ENCODE measurements at places on chromosomes 12 and 14. TPM values are rescaled to one million over a fixed set of nuclear protein-coding genes. Genes with fewer than 3 reads are reported as not detected.

CATSPERB gene
- total RNA-seq = 0.46 TPM

RFLNA gene
- not detected for total RNA-seq

ZNF839 gene
- 17.3 TPM for total RNA-seq

POTEG gene
- not detected for total RNA-seq

KSR2 gene
- total RNA-seq = 0.05 TPM

SCN8A gene
- 0.39 TPM for total RNA-seq

ACOT4 gene
- 0.57 TPM for total RNA-seq

DNA sequence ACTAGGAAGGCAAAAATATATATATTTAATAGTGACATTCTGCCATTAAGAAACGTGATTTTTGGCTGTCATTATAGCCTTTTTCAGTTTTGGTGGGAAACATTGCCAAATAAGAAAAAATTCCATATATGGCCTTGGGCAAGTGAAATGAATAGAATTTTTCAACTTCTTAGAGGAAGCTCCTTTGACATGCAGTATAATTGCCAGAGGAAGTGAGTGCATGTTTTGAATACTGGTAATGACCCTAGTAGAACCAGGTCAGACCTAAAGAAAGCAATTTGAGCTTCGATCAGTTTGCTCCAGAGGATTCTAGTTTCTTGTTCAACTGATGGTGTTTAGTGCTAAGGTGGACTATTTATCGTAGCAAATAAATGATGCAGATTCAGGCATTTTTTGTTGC is 26.2 kb upstream of the TRIM9 start:
- DNase-seq = no peak

DNA sequence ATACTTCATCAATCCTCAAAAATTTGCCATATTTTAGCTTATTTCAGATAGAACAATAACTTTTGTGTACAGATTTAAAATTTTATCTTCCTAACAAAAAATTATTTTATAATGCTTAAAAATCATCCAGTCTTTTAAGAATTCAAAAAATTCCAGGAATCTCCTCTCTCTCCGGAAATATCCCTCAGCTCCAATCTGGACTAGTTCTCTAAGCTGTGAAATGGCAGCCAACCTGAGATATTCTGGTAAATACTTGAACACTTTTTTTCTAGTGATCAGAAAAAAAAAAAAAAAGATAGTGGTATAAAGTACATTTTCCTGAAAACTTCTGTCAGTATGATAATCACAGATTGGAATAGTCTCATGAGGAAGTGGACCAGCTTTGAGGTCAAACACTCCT is 57.6 kb downstream of the SSPN start:
- DNase-seq = no peak

- no peak for DNase-seq
These were observed 88.2 kb downstream of the DUSP16 start for GRCh38 chr12:12474471-12474928.

GRCh38 chr14:21534576-21534975 is 8.4 kb upstream of the SALL2 start:
- no peak for DNase-seq

DNA sequence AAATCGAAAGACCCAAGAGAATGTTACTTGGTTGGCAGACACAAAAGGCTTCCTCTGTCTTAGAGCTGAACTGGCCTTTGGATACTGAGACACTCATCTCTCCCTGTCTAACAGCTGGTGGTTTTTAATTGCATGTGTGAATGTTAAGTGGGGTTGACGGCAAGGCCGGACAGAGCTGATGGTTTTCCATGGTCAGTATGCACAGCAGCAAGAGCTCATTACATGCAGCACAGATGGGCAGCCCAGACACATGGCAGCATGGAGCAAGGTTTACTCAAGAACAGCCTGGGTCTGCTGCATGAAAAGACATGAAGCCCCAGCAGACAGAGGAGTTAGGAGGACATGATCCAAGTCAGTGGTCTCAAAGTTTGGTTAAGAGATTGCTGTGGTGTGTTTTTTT is 27.8 kb upstream of the CACNA2D4 start:
- no peak for DNase-seq

GRCh38 chr12:119835068-119835467 is 42.1 kb downstream of the CIT start:
- DNase-seq = no peak

- DNase-seq = no peak
These were observed 18.3 kb downstream of the PLEKHG7 start for GRCh38 chr12:92721130-92721529.

DNA sequence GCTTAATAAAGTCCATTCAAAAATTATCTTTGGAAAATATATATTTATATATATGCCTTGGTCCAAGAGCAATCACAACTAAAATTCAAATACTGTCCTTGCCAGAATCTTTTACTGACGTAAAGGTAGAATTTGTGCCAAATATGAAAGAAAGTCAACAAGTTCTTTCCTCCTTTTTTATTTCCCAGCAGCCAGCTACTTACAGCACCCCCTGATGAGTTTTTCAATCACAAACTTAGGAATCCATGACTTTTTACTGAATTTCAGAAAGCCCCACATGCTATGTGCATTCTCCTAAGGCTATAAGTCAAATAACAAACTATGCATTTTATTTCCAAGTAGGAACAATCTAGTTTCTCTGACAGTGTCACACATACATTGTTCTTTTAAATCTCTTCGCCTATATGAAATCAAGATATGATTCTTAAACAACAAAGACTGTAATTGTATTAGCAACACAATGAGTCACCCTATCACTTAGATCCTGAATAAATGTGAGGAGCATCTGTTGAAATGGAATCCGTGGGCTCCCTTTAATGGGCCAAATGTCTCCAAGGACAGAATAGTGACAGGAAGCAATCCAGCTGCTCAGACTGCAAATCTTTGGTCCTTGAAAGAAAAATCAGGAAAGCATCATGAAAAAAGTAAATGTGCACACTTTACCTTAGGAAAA is 271.4 kb downstream of the DUSP6 start:
- no peak for DNase-seq

- no peak for DNase-seq
These were observed 9.1 kb upstream of the LDHB start for GRCh38 chr12:21666722-21667121.

GRCh38 chr12:29216266-29216665 is 67.2 kb downstream of the FAR2 start:
- DNase-seq = no peak

DNA sequence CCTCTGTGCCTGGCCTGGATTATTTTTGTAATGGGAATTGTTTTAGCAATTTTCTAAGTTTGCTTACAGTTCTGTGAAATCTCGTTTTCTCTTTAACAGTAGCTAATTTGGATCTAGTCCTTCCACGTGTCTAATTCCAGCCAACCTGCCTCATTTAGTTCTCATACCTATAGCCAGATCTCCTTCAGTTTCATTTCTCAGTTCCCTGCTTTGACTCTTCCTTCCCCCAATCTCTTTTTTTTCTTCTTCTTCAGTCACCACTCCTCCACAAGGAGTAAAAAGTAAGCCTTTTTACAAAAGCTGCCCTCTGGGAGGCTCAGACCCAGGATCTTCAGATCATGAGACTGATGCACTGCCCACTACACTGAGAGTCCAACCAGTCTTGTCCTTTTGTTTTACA is 1.4 kb downstream of the THTPA start:
- DNase-seq = no peak

DNA sequence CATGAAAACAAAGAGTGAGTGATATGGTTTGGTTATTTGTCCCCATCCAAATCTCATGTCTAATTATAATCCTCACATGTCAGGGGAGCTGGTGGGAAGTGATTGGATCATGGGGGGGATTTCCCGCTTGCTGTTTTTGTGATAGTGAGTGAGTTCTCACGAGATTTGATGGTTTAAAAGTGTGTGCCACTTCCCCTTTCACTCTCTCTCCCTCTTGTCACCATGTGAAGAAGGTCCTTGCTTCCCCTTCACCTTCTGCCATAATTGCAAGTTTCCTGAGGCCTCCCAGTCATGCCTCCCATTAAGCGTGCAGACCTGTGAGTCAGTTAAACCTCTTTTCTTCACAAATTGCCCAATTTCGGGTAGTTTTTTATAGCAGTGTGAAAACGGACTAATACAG is 2.1 kb upstream of the ATXN7L3B start:
- DNase-seq = no peak

DNA sequence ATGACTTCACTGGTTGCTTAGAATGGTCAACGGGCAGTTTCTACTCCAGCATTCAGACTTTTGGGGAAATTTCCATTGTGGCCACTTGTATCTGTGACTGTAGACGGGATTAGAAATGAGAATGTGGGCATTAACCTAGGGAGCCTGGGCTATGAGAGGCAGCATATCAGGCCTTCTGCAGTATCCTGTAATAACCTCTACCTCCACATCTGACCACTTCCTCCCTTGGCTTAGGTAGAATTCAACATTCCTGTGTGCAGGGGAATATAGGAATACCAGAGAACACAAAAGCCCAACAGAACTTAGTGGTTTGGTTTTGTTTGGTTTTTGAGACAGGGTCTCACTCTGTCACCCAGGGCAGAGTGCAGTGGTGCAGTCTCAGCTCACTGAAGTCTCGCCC is 76.4 kb upstream of the HOXC13 start:
- no peak for DNase-seq

DNA sequence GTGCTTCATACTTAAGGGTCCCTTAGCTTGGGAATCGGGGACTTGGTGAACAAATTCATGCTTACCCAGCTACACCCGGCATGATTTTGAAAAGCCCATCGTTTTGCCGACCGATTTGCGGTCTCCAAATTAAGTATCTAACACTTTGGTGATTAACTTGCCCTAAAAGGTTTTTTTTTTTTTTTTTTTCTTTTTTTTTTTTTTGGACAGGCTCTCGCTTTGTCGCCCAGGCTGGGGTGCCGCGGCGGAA is 843 bp upstream of the HSP90AA1 start:
- DNase-seq = no peak

- DNase-seq = no peak
These were observed 108.6 kb downstream of the KTN1 start for GRCh38 chr14:55688566-55688965.

DNA sequence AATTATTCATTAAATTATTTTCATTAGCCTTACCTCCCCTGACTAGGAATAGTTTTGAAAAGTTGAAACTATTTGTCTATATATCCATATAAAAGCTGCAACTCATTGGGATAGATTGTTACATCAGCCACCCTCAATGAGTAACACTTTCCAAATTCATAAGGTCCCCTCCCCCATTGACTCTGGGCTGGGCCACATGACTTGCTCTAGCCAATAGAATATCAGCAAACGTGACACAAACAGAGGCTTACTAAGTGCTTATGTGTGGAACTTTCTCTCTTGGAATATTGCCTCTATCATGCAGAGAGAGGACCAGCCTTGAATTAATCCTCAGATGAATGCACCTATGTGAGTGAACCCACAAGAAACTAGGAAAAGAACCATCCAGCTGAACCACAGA is 213.7 kb downstream of the CCDC59 start:
- DNase-seq = no peak

All from activated T-helper 2 cell treated with anti-CD3 and anti-CD28 coated beads, Interferon-gamma antibody, Interleukin-2, Interleukin-4, amounts not matched to agents 10 μg/mL and 5 μg/mL and 100 μg/mL, durations not matched to agents 14 hours and 24 hours and 36 hours (primary cell).